Mesenchymal stem cell (in vitro differentiated cells and primary cell): ENCODE measurements at places on chromosomes 3 and 15.

DNA sequence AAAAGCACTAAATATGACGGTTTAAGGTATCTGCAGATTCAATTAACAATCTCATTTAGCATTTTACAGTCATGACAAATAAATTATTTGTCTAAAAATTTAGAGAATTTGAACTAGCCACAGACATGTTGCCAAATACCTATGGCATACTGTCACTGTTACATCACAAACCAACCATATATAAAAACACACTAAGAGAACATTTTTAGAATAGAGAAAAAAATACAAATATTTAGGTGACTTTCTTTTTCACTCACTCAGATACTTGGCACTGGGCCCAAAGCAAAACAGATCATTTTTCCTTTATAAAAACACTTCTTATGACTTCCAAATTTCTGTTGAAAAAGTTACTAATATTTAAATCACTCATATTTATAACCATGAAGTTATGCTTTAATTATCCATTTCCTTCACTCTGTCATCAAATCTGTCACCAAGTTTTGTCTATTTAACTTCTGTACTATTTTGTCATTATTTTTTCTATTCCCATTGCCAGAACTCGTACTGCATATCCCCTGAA is 644.7 kb downstream of the OTOL1 start:
- no peak overlapping the region for H3K4me3 ChIP-seq
- DNase-seq: peak; percentile 36

DNA sequence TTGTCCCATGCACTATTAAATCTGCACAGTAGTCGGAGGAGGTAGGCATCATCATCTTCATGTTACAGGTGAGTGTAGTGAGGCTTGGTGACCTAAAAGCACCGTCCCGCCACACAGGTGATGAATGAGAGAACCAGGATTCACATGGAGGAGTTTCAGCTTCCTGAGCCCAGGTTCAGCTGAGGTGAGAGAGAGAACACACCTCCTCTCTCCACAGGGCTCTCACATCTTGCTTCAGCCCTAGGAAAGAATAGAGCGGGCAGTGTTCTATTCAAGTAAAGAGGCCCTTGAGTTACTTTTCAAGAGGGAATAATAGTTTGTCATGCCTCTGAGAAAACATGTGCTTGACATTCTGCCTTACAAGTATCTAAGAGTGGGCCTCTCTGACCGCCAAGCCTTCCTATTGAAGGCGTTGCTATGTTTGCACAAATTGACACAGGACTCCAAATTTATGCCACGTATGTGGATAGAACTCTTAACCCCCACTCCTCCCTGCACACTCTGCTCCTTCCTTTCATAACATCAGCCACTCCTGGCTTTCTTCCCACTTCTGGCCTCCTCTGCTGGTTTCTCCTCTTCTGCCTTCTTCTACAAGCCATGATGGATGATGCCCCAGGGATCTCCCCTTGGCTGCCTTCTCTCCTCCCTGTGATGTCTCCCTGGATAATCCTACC is 138.3 kb upstream of the ABHD17C start:
- H3K4me1 ChIP-seq: peaks cover 7% of the 10 kb centered on the region
- no peak overlapping the region for H3K4me3 ChIP-seq
- H3K36me3 ChIP-seq: peaks cover 48% of the 10 kb centered on the region
- no peak overlapping the region for H3K27ac ChIP-seq
- peak; percentile 62 for DNase-seq
- no peaks in the 10 kb centered on the region for H3K27me3 ChIP-seq

- H3K27ac ChIP-seq: no peak within 1 kb of the TSS
- H3K4me3 ChIP-seq: peak within 1 kb of the TSS; percentile 72
- DNase-seq: peak; percentile 53
- H3K4me1 ChIP-seq: peaks cover 24% of the 10 kb centered on the region
- H3K36me3 ChIP-seq: no peaks in the 10 kb centered on the region
Measured at GRCh38 chr15:40238532-40239403, at the start of gene PAK6. Gene PAK6 (plus strand): TSS chr15:40239063. CDS start chr15:40264786, 25,723 bp downstream.

DNA sequence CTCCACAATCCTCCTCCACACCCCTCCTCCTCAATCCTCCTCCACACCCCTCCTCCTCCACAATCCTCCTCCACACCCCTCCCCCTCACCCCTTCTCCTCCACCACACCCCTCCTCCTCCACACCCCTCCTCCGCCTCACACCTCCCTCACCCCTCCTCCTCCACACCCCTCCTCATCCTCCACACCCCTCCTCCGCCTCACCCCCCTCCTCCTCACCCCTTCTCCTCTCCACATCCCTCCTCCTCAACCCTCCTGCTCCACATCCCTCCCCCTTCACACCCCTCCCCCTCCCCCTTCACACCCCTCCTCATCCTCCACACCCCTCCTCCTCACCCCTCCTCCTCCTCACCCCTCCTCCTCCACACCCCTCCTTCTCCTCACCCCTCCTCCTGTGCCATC is 69.8 kb upstream of the BLM start:
- DNase-seq: no peak
- peaks cover 30% of the 10 kb centered on the region for H3K36me3 ChIP-seq
- no peak overlapping the region for H3K27ac ChIP-seq
- peaks cover 3% of the 10 kb centered on the region for H3K4me1 ChIP-seq

DNA sequence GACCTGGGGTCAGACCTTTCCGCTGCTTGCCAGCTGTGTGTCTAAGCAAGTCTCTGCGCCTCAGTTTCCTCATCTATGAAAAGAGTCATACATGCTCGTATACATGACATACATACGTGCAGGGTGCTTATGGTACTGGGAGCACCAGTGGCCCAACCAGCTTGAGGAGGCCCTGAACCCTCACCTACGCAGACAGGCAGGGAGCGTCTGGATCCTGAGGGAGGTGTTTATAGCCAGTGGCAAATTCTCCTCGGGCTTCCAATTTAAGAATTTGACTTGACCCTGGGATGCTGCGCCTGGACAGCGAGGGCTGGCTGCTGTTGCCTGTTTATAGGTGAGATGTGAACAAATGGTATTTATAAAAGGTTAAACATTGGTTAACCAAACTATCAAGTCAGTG is 17.7 kb upstream of the FGD5 start:
- H3K27me3 ChIP-seq: peaks cover 54% of the 10 kb centered on the region
- DNase-seq: no peak
- no peak overlapping the region for H3K4me3 ChIP-seq
- H3K27ac ChIP-seq: no peak overlapping the region
- H3K4me1 ChIP-seq: peaks cover 1% of the 10 kb centered on the region
- H3K36me3 ChIP-seq: no peaks in the 10 kb centered on the region

- H3K36me3 ChIP-seq: peaks cover 11% of the 10 kb centered on the region
- DNase-seq: no peak
- H3K27ac ChIP-seq: no peak overlapping the region
- H3K4me1 ChIP-seq: no peaks in the 10 kb centered on the region
Measured at GRCh38 chr3:56884387-56884786, 82.6 kb upstream of the ARHGEF3 start.

DNA sequence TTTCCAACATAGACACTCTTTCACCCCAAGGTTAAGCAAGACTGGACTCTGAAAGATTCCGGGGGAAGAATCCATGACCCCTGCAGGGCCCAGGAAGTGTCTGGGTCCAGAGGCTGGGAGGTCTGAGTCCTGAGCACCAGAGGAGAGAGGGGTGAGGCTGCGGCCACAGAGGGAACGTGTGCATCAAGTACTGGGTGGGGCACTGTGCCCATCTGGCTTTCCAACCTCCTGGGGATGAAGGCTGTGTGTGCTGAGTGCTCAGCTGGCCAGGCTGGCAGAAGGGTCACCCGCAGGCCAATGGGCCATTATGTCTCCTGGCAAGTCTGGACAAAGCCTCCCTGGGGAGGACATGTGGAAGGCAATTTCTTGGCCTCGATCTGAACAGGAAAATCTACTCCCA is 3.3 kb downstream of the CHRNA3 start:
- H3K4me1 ChIP-seq: peaks cover 14% of the 10 kb centered on the region
- H3K27me3 ChIP-seq: peaks cover 34% of the 10 kb centered on the region
- no peak overlapping the region for H3K27ac ChIP-seq
- no peak for DNase-seq
- H3K4me3 ChIP-seq: no peak overlapping the region

GRCh38 chr3:134357914-134358811 is 16.1 kb downstream of the AMOTL2 start:
- no peaks in the 10 kb centered on the region for H3K27me3 ChIP-seq
- peaks cover 76% of the 10 kb centered on the region for H3K4me1 ChIP-seq
- peak overlapping the region; percentile 2 for H3K4me3 ChIP-seq
- peaks cover 91% of the 10 kb centered on the region for H3K36me3 ChIP-seq

- no peak overlapping the region for H3K4me3 ChIP-seq
- no peaks in the 10 kb centered on the region for H3K36me3 ChIP-seq
- H3K4me1 ChIP-seq: no peaks in the 10 kb centered on the region
- no peak overlapping the region for H3K27ac ChIP-seq
Measured at GRCh38 chr3:25377042-25377441, 51.0 kb upstream of the RARB start.
